ENCODE measurements at places on chromosomes 16 and 17.

- DNase-seq, result peak; percentile 46
These were observed 48.6 kb downstream of the GAS7 start for GRCh38 chr17:10149573-10150399.

GRCh38 chr16:82185012-82185411 lies 15.0 kb upstream of the MPHOSPH6 start:
- DNase-seq, result no peak

- DNase-seq, result no peak
These were observed 4.0 kb downstream of the CRYBA1 start for GRCh38 chr17:29250666-29251065.

GRCh38 chr17:58051468-58051867 lies 31.8 kb upstream of the DYNLL2 start:
- no peak for DNase-seq

DNA sequence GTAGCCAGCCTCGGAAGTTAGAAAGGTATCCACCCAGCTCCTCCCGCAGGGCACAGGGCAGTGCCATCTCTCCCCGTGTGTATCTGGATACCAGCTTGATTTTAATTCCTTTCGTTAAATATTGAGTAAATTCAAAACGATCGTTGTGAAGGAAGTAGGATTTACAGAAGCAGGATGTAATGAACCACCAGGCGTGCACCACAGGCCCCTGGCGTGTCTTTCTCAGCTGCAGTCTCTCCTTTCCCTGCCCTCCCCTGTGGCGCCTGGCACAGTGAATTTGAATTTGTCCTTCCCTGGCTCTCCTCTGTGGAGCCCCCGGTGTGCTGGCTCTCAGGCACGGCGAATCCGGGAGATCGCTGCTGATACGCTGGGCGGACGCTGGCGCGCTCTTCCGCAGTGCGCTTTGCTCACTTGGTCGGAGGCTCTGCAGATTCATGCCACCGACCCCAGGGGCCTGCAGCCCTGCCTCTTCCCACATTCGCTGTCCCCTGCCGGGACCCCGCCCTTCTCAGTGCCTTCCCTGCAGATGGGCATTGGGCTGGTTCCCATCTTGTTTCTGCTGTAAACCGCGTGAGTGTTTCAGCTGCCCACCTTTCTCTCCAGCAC lies 164.6 kb downstream of the RPTOR start:
- DNase-seq, result no peak

DNA sequence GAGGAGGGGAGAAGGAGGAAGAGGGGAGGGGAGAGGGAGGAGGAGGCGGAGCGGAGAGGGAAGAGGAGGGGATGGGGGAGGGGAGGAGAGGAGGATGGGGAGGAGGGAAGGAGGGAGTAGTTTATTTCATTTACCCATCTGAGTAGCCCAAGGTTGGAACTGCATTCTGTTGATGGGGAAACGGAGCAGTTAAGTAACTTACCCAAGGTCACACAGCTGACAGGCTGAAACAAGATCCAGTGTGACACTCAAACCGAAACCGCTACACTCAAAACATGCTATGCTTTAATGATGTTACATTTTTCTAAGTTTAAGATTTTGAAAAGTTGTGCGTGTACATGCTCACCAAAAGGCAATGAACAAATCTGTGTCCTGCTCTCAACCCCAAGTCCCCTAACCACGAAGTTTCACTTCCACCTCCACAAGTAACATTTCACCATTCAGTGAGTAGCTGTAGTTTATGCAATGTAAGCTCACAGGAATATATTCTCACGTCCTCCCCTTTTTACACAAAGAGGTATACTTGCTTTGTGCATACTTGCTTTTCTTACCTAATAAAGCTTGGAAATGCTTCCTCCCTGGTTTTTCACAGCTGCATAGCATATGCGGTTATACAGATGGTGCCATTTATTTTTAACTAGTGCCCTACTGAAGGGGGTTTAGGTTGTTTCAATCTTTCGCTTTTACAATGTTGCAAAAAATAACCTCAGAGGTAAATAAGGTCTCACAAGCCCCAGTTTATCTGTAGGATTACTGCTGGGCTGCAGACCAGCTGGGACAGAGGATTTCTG lies 275.3 kb downstream of the PARN start:
- DNase-seq, result peak; percentile 93

DNA sequence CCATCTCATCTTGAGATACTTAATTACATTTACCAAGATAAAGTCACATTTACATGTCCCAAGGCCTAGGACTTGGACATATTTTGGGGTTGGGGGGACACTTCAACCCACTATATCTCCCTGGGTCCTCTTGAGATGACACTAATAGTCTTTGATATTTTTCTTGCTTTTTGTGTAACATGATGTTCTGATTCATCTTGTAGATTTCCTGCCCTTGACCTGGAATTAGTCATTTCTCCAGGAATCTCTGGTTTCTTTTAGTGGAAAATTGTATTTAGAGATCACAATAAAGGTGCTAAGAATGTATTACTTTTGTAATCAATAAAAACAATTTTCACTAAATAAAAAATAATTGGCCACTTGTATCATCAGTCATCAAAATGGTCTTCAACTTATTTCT lies 157.3 kb downstream of the VPS53 start:
- DNase-seq, result no peak
